Stimulated activated CD8-positive, alpha-beta memory T cell treated with anti-CD3 and anti-CD28 coated beads, Interleukin-7, amount 100 ng/mL, for 4 hours (primary cell): ENCODE measurements at places on chromosomes 11 and 22.
A peak's percentile ranks its signal among the peaks of the same experiment; 100 is the strongest.

DNA sequence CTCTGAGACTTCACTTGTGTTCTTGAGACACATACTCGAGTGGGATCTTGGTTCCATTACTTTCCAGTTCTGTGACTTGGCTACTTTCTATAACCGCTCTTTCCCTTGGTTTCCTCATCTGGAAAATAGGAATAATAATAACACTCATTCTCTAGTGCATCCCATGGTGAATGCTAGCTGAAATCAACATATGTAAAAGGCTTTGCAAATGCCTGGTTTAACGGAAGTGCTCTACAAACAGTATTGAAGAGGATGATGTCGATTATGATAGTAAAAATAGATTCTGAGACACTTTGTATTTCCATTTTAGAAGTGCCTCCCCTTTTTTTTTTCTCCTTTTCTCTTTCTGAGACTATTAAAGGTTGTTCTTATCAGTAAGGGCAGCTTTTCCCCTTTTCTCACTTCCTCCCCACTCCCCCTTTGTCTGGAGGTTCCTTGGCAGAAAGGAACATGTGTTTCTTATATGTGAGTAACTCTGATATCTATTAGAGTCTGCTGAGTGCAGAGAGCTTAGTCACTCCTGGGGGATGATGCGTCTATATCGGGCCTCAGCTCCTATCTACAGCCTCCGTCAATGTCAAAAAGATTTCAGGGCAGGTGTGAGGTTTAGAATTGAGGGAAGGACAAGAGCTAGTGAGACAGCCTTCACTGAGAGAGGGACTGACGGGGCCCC lies 489.3 kb downstream of the NTM start:
- no peak for DNase-seq

GRCh38 chr22:45319324-45319685 lies 9.6 kb downstream of the FAM118A start:
- DNase-seq: no peak

DNA sequence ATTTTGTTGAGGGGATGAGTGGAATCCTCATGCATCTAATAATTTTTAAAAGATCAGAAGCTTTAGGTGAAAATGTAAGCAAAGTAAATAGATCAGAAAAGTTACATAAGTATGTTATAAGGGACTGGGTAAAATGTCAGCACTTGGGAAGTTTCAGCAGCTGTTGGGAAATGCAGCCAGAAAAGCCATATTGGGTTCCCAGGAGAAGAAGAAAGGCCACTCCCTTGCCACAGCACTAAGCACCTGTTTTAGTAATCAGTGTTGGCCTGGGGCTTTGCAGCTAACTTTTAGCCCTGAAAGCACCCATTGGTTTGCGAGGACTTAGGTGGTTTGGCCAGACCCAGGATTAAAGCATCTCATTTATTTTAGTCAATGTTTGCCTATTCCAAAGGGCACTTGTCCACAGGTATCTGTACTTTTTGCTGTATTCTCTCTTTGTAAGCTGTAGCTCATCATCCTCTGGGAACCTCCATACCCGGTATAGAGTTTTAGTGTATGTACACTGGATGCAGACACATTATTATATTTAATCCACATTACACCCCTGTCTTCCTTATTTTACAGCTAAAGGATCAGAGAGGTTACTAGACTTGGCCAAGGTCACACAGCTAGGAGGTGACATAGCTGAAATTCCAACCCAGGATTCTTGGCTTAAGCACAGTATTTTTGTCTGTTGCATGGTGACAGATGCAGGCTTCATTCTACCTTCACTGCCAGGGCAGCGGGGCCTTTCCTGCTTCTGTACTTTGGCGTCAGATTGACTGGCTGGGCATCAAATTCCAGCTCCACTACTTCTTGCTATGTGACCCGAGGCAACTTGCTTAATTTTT lies 127.7 kb upstream of the SESN3 start:
- no peak for DNase-seq

DNA sequence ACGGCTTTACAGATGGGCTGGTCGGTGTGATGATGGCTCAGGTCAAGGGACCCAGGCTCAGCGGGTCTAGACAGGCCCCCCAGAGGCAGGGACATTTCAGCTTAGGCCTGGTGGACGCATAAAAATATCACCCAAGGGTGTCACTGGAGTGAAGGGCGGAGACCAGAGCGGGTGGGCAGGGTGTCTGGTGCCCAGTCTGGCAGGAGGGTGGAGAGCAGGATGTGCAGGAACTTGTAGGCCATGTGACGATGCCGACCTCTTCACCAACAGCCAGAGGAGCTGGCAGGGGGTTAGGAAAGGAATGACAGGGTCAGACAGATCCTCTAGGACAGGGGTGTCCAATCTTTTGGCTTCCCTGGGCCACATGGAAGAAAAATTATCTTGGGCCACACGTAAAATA lies 4.5 kb downstream of the MAPK8IP1 start:
- no peak for DNase-seq

DNA sequence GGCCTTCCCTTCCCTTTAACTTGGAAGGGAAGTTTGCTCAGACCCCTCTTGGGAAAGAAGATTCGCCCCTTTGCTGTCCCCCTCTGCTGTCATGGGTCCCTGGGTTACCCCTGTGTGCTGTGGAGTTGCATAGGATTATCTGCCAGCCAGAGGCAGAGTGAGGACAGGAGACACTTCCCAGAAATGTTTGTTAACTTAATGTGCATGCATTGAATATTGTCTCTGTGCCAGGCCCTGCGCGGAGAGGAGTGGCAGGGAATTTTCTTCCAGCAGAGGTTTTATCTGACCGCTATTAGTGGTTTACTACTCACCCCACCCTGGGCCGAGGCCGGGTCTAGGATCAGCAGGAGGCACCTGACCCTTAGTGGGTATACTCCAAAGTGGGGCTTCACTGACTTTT lies 894.8 kb downstream of the TBC1D22A start:
- DNase-seq: no peak

GRCh38 chr11:46537537-46538295 lies 56.1 kb downstream of the AMBRA1 start:
- peak; percentile 29 for DNase-seq

DNA sequence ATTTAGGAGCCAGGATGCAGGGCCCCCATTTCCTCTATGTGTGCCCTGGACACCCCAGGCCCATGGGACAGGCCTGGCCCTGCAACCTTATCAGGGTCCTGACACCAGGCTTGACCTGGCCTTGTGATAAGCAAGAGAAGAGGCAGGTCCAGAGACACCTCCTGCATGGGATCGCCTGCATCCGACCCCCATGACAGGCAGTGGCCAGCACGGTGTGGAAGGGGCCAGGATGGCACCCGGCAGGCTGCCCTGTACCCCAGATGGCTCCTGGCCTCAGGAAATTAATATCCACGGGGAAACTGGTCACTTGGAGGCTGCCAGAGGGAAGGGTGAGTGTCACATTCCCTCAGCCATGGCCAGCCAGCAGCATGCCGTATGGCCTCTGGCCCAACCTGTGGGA lies 6.8 kb downstream of the KRTAP5-9 start:
- no peak for DNase-seq

- no peak for DNase-seq
These were observed 124.2 kb downstream of the APIP start for GRCh38 chr11:34791780-34792542.

GRCh38 chr11:58640386-58641023 lies 18.0 kb downstream of the CNTF start:
- no peak for DNase-seq

DNA sequence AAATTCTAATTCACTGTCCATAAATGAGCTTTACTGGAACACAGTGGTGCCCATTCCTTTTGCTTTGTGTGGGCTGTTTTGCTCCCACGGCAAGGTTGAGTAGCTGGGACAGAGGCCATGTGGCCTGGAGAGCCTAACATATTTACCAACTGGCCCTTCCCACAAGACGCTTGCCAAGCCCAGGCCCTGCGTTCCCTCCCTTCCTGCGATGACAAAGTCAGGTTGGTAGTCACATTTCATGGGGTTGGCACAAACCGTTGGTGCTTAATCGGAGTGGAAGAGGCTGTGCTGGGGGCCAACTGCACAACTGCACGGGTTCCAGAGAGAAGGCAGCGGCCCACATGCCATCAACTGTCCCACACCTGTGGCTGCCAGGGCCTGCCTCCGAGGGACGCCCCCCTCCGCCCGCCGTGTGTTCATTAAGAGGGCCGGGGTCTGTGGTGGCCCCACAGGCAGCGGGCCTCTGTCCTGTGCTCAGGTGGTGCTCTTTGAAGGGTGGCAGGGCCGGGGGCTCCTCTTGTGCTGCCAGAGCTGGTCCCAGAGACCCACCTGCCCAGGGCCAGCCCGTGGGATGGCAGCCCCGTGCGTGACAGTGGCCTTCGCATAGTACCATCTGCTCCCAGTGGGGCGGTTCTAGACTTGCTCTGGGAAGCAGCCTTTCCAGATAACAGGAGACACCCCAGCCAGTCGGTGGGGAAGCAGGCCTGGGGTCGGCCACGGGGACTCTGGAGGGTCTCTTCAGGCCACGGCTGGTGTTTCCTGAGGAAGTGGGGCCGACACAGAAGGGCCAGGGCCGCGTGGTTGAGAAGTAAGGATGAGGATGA lies 81.5 kb upstream of the CLDN5 start:
- no peak for DNase-seq

- DNase-seq: no peak
These were observed 1.6 kb downstream of the CD59 start for GRCh38 chr11:33734441-33735270.

GRCh38 chr11:63214093-63214492 lies 29.3 kb downstream of the SLC22A25 start:
- no peak for DNase-seq

DNA sequence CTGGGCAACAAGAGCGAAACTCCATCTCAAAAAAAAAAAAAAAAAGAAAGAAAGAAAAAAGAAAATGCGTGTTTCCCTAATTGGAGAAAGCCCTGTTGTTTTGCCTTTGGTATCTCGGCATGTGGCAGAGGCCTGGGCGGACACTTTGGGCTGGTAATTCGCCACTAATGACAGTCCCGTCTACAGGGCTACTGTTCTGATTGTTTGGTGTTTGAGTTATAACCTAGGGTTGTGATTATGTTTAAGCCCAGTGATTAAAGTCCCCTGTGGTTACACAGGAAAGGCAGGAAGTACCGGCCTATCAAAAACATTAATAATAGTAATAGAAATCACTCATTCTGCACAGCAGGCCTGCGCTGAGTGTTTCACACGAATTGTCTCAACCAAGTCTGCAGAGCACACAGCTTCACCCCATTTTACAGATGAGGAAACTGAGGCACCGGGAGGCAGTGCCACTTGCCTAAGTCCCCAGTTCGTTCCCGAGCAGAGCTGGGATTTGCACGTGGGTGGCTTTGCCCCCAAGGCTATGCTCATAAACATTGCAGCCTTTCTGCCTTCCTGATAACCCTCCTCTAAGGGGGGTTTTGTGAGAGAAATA lies 39.1 kb upstream of the GRAMD4 start:
- DNase-seq: no peak

GRCh38 chr22:41915035-41915785 lies at the start of gene SHISA8:
Gene SHISA8 (minus strand): TSS chr22:41915074. CDS start chr22:41914667, 407 bp downstream.
- no peak for DNase-seq

- no peak for DNase-seq
These were observed 11.3 kb upstream of the PIM3 start for GRCh38 chr22:49948958-49949913.

DNA sequence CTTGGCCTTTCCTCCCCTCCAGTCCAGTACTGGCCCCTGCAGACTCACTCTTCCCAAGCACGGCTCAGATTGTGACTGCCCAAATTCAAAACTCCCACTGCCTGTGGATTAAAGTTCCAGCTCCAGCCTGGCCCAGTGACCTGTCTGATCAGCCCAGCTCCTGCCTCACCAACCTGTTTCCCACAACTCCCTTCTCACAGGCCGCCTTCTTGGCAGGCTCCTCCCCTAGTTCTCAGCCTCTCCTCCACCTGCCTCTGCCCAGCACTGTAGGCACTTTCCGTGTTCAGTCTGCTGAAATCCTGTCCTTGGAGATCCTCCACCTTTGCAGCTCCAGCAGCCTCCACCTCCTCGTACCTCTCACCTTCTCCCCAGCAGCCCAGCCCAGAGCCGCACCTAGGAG lies 68.6 kb downstream of the MICAL2 start:
- DNase-seq: no peak

DNA sequence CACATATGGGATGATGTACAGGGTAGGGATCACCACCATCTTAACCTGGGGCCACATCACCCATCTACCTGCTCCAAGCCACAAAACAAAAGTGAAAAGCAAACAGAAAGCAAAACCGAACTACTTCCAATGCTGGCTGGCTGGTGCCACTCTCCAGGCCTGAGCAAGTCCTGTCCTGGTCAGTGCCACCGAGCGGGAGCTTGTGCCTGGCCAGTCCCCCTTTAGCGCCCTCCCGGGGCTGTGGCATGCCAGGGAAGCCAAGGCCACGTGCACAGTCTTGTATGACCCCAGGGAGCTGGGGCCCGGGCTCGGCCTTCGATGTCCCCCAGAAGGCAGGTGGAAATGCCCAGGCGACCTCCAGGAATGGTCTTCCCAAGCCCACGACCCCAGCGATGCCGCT lies 17.9 kb upstream of the NAP1L4 start:
- DNase-seq: no peak

- DNase-seq: no peak
These were observed 18.9 kb upstream of the CARD18 start for GRCh38 chr11:105158436-105158835.

DNA sequence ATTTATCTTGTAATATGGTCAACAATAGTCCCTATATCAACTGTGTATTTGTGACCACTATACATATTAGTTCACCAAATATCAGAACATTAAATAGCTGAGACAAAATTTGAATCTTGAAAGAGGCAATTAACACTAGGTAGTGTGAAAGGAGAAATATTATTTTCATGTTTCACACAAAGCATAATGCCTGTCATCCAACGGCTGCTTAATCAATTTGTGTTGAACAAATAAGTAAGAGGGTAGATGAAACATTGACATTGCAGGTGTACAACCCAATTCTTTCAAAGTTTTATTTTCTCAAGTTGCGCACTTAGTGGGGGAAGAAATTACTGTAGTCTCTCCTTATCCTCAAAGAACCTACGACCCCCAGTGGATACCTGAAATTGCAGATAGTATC lies 3.4 kb upstream of the OR8I2 start:
- no peak for DNase-seq

DNA sequence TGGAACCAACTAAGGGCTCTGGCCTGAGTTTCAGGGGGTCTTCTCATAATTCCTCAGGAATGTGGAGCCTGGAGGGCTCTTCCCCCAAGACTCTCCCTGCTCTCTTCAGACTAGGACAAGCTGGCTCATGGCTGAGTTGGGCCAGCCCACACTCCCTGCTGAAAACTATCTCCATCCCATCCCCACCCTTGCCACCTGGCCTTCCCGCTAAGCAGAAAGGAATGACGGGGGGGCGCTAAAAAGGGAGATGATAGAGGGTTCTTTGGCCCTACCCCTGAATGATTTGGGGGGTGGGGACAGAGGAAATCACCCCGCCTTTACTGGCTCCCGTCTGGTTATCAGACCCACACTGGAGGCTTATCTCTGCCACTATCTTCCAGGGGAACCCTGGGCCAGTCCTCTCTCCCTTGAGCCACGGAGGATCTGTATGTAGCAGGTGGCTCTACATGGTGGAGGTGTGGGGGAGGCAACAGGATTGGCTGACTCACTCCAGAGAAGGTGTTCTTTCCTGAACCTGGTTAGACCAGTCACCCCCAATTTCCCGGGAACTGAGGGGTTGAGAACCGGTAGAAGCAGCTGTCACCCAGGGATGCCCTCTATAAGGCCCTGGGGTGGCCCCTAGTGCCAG lies 5.7 kb downstream of the SMTN start:
- no peak for DNase-seq

- DNase-seq: no peak
These were observed 4.7 kb upstream of the C11orf96 start for GRCh38 chr11:43937434-43938411.

GRCh38 chr22:43236411-43237166 lies 49.7 kb upstream of the TTLL12 start:
- no peak for DNase-seq
